ENCODE measurements at places on chromosomes 11 and 22.

DNA sequence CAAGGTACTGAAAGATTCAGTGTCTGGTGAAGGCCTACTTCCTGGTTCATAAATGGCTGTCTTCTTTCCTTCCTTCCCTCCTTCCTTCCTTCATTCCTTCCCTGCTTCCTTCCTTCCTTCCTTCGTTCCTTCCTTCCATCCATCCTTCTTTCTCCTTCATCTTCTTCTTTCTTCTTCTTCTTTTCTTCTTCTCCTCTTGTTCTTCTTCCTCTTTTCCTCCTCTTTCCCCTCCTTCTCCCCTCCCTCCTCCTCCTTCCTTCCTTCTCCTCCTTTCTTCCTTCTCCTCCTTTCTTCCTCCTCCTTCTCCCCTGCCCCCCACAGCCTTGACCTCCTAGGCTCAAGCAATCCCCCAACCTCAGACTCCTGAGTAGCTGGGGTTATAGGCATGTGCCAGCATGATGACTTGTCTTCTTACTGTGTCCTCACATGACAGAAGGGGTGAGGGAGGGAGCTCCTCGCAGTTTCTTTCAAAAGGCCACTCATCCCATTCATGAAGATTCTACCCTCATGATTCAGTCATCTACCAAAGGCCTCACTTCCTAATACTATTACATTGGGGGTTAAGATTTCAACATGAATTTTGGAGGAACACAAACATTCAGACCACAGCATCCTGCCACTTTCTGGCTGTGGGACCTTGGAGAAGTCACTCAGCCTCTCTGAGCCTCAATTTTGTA is 22.6 kb upstream of the CCDC134 start:
- DNase-seq, result no peak

DNA sequence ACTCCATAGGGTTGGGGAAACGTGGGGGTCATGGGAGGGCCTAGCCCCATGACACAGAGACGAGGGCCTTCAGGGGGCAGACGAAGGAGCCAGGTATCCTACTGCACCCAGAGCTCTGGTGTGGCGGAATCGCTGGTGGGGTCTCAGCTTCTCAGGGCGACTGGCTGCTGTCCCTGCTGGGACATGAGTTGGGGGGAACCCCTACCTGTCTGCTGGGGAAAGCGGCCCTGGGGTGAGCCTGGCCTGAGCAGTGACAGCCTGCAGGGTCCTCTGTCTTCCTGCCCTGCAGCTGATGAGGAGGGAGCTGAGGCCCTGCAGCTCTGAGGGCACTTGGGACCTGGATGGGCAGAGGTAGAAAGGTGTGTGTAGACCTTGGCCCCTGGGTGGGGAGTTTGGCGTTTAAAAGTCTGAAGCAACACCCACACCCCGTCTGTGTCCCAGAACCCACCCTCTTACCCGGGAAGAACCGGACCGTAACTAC is 33.6 kb upstream of the GRAMD4 start:
- DNase-seq, result no peak

- DNase-seq, result no peak
Observed at GRCh38 chr22:50034126-50035081, 21.8 kb upstream of the IL17REL start.

- no peak for DNase-seq
Observed at GRCh38 chr22:47064016-47064415, 301.6 kb downstream of the TBC1D22A start.

DNA sequence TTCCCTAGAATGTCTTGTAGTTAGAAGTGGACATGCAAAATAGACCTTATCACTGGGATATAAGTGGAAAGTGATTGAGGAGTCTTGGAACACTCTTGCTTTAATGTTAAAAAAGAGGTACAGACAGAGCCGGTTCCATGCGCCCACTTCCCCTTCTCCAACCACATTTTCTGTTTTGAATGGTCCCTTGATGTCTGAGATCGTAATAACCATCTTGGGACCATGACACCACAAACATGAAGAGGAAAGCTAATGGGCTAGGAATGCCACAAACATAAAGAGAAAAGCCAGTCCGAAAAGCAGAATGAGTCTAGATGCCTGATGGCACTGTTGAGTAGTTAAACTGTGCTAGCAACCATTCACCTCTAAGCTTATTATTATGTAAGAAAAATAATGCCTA is 54.8 kb upstream of the SPON1 start:
- no peak for DNase-seq

- DNase-seq, result no peak
Observed at GRCh38 chr11:34631737-34632104, 10.8 kb downstream of the EHF start.

GRCh38 chr11:73399159-73399590 is 23.0 kb downstream of the RELT start:
- no peak for DNase-seq

DNA sequence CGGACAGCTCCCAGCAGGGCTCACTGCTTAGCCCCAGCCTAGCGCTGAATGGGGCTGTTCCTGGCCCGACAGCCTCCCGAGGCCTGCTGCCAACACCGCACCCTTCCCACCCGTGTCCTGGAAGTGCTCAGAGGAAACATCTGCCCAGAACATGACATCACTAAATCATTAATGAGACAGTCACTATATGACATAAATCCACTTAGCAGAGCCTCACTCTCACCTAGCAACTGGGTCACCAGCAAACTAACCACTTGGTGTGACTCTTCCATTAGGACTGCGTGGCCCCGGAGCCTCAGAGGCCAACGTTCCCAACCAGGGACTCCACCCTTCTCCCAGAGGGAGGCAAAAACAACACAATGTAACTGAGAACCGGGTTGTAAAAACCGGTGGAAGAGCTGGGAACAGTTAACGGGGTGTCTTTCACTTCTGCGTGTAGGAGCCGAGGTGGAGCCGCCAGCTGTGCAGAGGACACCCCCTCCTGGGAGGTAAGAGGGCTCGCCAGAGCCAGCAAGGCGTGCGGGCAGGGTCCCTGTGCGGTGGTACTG is 21.4 kb upstream of the PACSIN2 start:
- DNase-seq, result no peak

Data from nucleus accumbens (tissue), 56 donors.